Globus pallidus (tissue), 1 donor: ENCODE measurements at places on chromosomes 5 and 9.
A peak's percentile ranks its signal among the peaks of the same experiment; 100 is the strongest.

DNA sequence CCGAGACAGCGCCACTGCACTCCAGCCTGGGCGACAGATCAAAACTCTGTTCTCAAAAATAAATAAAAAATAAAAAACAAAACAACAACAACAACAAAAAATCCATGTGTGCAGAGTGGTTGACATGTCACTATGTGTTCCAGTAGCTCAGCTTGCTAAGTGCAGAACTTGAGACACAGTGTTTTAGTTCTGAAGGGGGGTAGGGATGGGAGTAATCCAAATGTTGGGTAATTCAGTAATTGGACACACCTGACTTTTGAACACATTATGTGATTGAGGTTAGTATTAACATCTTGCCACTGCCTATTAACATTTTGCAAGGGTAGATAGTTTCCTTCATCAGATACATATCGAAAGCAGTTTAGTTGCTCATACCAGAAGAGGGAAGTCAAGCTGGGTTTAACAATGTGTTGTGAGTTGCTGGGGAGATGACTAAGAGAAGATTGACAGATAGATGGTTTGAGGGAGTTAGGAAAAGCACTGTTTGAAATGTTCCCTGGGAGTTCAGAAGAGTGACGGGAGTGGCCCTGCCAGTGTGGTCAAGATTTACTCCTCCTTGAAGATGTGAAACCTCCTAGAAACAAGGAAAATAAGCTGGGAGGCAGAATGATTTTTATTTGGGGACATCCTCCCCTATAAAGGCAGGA is 928 bp downstream of the HACD4 start:
- DNase-seq: peak; percentile 36

GRCh38 chr5:54272746-54273145 is 37.6 kb downstream of the ARL15 start:
- no peak for DNase-seq

DNA sequence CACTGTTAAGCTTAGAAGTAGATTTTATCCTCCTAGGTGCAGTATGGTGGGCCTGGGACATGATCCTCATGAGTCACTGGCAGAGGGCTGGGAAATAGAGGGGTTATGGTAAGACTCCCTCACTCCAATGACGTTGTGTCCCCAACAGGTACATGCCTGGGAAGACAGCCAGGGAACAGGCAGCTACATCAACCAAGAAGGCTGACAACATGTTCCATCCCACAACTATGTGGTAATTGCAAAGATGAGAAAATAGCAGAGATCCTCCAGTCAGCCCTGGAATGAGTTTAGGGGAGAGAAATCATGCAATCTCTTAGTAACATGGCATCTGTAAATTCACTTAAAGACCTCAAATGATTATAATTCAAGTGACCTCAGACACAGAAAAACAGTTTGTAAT is 114.4 kb upstream of the LIFR start:
- DNase-seq: no peak

- DNase-seq: no peak
Observed at GRCh38 chr5:173968154-173968797, 20.7 kb upstream of the C5orf47 start.

DNA sequence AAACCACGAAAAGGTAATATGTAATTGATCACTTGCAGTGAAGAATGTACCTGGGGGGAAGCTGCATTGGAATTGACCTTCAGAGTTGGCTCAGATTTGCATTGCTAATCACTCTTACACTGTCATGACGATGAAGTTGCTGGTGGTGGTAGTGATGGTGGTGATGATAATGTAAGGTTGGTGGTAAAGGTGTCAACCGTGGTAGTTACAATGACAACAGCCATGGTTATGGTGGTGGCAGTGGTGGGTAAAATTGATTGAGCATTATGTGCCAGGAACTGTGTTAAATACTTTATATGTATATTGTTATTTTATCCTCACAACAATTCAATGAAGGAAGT is 282.4 kb downstream of the NR3C1 start:
- no peak for DNase-seq

DNA sequence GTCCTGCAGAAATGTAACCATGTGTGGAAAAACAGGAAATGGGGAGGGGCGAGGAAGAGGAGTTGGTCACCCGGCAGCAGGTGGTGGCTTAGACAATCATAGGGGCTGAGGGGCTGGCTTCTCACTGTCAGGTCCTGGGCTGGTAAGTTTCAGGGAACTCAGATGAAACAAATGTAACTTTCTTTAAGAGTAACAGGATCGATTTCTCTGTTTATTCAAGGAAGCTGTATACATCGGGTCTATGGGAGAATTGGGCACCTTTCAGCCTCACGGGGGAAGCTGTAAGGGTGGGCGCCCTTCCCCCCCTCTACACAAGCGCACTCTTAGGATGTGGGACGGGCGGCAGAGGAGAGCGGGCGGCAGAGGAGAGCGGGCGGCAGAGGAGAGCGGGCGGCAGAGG is 104.3 kb upstream of the SIMC1 start:
- DNase-seq: no peak

DNA sequence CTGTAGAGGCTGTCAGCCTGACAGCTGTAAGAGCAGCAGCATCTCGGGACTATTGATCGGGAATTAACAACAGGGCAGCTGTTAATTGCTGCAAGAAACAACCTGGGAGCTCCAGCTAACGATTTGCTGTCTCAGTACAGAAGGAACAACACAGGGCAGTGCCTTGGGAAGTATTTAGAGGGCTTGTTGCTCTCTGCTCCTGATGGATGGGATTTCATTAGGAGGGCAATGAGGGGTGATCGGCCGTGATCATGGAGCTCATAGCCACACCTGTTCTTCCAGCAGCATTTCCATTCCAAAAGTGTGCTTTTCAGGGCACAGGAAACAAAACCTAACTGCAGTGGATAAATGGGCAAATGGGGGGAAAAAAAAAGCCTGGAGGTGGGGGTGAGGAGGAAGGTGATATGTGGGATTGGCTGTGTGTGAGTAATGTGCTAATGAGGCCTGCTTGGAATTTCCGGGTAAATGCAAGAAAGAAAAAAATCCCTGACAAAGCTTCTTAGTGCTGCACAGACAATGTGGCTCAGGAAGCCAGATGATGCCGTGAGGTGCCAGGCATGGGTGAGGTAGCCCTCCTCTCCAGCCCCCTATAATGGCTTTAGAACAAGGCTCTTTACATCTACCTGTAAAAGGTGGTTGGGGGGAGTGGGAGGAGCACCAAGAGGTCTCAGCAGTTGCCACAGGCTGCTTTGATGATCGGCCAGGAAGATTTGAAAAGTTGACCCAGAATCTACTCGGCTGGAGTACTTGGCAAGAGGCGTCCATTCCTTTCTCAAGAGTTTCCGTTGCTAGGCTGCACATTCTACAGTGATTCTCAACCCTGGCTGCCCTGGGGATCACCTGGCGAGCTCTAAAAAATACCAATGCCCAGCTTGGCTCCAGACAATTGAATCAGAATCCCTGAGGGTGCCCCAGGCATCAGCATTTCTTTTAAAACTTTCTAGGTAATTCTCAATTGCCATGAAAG is 139.5 kb upstream of the KLF9 start:
- no peak for DNase-seq
